ENCODE measurements at places on chromosomes 3 and 15.
A peak's percentile ranks its signal among the peaks of the same experiment; 100 is the strongest.

DNA sequence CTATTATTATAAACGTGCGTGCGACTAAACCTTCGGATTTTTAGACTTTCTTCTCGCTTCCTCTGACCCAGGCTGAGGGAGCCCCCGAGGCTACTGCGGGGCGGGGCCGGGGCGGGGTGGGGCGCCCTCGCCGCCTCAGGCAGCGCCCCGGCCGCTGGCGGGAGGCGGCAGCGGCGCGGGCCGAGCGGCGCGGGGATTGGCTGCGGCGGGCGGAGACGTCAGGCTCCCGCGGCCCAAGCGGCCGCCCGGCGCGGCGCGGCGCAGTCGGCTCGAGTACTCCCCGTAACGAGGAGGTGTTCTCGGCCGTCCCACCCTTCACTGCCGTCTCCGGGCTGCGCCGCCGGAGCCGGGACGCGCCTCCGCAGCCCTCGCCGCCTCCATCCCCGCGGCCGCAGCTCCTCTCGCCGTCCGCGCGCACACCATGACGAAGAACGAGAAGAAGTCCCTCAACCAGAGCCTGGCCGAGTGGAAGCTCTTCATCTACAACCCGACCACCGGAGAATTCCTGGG is at the start of gene ATP1B3:
ATP1B3 (plus strand) TSS at position 263 of the 510 bp plus-strand sequence; CDS start at position 422, 159 bp downstream.
- peak; percentile 79 for DNase-seq

DNA sequence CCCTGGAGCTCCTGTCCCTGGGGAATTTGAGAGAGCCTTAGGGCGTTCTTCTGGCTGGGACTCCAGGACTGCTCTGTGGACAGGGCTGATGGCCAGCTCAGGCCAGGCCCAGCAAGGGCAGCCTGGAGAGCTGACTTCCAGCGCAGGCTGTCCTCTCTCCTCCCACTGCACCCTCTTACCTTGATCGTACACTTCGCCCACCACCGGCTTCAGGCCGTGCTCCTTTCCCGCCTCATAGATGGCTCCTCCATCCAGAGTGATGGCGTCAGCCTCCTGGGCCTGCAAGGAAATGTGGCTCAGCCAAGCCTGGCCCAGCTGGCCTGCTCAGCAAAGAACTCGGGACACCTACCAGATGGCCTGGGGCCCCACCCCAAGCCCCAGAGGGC is 3.1 kb downstream of the MELTF start:
- DNase-seq: no peak

DNA sequence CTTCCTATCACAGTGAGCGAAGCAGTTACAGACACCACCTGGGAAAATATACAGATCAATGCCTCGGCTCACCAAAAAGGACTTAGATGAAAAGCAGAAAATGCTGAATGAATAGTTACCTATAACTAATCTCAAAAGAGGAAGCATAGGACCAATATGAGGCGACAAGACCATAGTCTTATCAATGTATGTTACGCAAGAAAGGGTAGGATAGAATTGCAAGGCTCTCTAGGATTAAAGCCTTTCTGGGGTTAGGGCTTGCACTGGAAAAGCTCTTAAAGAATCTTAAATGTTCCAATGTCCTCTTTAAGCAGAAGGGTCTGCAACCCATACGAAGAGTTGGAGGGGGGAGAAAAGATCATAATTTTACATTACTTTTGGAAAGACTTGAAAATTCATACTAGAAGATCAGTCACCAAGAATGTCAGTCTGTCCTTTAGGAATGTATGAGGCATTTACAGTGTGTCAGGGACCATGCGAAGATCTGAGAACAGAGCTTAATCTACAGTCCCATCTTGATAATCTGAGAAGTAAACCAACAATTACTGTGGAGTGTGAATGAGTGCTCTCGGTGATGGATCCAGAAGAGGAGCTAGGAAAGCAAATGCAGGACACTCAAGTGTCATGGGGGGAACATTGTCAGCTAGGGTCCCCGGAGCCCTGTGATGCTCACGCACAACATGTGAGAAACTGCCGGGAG is 185.9 kb downstream of the GREM1 start:
- no peak for DNase-seq

DNA sequence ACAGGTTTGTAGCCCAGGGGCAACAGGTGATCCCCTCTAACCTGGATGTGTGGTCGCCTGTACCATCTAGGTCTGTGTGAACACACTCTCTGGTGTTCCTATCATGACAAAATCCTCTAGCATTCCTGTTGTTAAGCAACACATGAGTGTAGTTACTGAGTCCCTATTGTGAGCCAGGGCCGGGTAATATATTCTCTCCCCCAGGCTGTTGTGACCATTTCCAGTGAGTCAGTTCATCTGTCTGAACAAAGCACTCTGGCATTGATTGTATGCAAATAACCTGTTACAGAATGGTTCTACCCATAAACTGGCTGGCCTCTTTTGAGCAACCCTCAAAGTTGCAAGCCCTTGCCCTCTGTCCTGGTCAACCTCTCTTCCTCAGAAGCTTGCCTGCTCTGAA is 2.6 kb upstream of the FLNB start:
- no peak for DNase-seq

DNA sequence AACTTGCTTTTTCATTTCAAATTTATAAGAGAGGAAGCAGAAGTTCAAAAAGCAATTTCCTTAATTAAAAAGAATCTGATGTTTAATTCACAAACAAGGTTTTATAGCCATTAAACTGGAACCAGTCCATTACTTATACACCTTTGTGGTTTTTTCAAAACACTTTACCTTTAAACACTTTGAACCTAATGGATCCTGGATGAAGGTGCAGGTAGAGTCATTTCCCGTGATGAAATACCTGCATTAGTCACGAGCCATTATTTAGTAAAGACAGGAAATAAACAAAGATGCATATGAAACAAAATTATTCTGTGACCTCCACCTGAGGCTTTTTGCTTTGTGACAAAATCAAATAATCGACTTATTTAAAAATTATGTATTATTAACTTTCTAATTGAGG is 341.7 kb upstream of the UBE2E2 start:
- DNase-seq: no peak

GRCh38 chr3:26280517-26280916 is 342.1 kb upstream of the LRRC3B start:
- no peak for DNase-seq

Data from activated T-helper 9 cell treated with anti-CD3 and anti-CD28 coated beads, Interleukin-2, amount 50 U/mL, for 16 hours (primary cell).